ENCODE measurements at places on chromosomes 16 and 17.

- no peak for DNase-seq
These were observed 26.3 kb downstream of the SMTNL2 start for GRCh38 chr17:4610656-4611055.

DNA sequence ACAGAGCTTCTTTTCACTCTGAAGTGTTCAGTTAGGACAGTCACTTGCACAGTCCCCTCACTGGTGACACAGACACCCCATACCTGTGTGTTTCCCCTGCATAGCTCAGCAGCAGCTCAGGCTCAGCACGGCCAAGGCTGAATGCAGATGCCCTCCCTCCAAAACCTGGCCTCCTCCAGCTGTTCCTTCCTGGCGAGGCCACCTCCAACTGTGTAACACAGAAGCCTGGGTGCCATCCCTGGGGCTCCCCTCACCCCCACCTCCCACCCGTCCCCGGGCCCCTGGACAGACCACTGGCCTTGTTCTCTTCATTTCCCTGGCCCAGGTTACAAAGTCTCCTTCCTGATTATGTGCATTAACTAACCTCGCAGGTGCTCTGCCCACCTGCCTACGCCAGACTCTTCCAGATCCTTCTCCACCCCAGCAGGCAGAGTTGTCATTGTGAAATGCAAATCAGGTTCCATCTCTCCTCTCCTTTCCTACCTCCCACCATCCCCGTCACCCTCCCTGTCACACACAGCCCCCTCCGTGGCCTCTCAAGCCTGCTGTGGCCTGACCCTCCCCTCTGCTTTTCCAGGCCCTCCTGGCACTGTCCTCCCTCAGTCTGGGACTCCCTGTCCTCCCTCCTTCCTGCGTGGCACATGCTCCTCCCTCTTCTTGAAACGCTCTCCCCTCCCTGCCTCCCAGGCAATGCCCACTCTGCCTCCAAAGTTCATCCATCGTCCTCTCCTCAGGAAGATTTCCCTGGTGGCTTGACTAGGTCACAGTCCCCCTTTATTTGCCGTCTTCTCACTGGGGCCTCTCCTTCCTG, 26.4 kb downstream of the MLYCD start:
- DNase-seq: no peak

DNA sequence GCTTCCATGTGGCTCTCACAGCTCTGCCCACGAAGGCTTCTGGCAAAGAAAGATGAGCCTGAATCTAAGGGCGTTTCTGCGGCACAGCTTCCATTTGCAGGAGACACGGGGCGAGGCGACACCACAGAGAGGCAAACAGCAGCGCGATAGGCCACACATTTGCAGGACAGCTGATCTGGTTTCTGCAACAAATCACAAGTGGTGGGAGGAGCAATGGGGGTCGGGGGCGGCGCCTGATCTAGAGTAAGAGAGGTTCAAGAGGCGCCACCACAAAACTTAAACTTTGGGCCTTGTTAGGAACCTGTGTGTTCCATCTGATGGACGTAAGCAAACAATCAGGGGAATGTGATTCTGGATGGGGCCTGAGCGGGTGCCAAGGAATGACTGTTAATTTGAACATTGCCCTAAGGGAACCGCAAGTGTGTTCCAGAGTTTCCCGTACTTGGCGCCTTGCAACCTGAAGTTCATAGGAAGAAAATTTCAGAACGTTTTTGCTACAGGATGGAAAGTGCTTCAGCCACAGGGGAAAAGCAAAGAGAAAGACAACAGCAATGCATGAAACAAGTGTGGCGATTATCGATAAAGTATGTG, 18.9 kb upstream of the ENPP7 start:
- no peak for DNase-seq

GRCh38 chr17:45708707-45709290, 75.3 kb upstream of the CRHR1 start:
- DNase-seq: no peak

GRCh38 chr17:7445619-7445968, 733 bp downstream of the CHRNB1 start:
- no peak for DNase-seq

DNA sequence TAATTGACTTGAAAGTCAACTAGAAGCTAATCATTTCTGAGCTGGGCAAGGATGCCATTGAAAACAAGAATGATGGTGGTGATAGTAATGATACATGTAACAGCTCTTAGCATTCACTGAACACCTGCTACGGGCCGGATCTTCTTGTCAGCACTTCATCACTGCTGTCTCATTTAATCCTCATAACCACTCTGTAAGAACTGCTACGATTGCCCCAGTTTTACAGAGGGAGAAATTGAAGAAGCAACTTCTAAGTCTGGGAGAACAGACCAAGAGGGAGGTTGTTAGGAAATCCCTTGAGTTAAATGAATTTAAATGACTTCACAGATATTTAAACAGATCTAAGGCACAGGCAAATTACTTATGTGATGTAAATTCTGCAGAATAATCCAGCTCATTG, 7.0 kb upstream of the GAN start:
- no peak for DNase-seq

DNA sequence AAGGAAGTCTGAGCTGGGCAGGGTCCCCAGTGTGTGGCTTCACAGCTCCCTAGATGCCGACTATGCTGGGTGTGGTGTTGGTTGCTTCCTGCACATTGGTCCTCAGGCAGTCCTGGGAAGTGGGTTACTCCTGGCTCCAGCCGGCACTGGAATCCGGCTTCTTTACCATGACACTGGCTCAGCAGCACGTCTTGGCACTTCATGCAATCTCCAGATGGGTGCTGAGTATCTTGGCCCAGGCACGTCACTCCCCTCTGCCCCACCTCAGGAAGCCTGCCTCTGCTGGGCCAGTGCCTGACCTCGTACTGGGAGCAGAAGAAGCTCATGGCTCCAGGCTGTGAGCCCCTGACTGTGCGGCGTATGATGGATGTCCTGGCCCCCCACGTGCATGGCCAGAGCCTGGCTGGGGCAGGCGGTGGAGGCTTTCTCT, 24.5 kb downstream of the FCSK start:
- no peak for DNase-seq

GRCh38 chr17:64343833-64344637, 46.6 kb downstream of the PECAM1 start:
- no peak for DNase-seq

- no peak for DNase-seq
These were observed 131.7 kb downstream of the FOXL1 start for GRCh38 chr16:86709902-86710601.

DNA sequence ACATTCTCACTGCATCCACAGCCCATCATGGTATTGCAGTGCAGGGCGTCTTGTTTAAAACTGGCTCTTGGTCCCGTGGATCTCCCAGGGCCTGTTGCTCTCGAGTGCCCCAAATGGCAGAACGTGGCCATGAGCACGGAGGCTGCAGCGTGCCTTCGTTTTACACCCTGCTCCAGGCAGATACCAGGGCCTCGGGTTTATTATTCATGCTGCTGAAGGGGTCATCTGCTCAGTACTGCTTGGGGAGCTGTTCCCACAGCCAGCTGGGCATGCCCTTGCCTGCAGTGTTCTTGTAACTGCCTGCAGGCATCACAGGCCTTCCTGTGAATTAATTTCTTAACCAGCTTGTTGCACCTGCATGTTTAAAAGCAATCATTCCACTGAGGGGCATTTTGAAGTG, 129.7 kb upstream of the CHMP6 start:
- no peak for DNase-seq

- DNase-seq: peak; percentile 8
These were observed 312.5 kb upstream of the TNRC6C start for GRCh38 chr17:77646046-77646430.

DNA sequence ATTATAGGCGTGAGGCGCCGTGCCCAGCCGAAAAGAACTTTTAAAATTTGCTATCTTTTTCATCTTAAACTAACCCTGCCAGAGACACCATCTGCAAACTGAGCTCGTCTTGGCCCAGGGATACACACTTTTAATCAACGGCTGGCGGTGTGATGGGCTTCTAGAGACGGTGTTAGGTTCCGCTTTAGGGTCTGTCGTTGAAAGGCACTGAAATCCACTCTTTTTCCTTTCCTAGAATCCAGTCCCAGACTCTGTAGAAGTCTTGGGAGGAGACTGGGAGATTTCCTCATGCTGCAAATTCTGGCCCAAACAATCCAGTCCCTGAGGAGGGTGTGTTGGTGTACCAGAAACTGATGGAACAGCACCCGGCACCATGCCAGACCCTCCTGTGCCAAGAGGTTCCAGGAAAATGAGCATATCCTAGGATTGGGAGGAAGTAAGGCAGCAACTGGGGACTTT, 52.0 kb upstream of the TEX2 start:
- no peak for DNase-seq

- DNase-seq: no peak
These were observed 455.8 kb upstream of the MAF start for GRCh38 chr16:80056324-80056723.

- no peak for DNase-seq
These were observed 6.6 kb downstream of the CCL23 start for GRCh38 chr17:36011201-36011600.

DNA sequence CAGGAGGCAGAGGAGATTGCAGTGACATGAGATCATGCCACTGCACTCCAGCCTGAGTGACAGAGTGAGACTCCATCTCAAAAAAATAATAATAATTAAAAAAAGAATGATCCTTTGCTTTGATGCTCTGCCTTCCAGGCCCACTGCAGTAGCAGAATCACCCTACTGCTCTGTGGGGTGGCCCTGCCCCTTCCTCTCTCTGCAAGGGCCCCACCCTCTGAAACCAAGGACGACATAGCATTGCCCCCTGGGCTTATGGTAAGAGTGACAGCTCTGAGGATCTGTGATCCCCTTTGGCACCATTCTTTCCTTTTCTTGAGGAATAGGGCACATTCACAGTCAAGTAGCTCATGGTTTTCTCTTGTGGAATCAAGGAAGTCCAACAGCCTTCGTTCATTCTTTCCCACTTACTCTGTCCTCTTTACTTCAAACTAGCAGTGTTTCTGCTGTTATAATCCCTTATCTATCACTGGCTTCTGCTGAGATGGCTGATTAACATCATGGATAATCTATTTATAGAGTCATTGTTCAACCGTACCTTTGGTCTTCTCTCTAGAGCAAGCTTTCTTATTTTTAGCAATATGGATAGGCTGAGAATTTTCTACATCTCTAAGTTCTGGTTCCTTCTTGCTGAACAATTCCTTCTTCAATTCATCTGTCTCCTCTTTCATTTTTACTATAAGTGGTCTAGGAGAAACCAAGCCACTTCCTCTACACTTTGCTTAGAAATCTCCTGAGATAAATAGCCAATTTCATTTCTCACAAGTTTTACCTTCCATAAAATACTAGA, 14.1 kb downstream of the RAD51C start:
- no peak for DNase-seq

DNA sequence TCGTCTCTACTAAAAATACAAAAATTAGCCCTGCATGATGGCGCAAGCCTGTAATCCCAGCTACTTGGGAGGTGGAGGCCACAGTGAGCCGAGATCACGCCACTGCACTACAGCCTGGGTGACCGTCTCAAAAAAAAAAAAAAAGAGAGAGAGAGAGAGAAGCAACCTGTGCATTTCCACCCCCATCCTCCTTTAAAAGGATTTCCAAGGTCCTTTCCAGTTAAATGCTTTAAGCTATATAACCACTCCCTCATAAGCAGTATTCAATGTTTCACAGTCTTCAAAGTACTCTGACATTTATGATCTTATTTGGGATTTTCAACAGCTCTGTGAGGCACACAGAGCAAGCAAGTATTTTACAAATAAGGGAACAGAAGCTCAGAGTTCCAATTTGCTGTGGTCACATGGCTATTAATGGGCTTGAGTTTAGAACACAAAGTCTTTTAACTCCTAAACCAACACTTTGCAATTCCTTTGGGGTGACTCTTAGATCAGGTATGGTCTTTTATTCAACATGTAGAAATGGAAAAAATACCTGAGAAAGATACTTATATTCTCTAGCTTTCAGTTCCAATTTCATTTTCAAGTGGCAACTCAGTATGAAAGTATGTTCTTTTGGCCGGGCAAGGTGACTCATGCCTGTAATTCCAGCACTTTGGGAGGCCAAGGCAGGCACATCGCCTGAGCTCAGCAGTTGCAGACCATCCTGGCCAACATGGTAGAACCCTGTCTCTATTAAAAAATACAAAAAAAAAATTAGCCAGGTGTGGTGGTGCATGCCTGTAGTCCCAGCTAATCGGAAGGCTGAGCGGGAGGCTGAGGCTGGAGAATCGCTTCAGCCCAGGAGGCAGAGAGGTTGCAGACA, 31.3 kb downstream of the SPOP start:
- DNase-seq: no peak

- no peak for DNase-seq
These were observed 1.2 kb upstream of the MPRIP start for GRCh38 chr17:17041018-17041521.

GRCh38 chr16:47008174-47008573, 34.7 kb upstream of the DNAJA2 start:
- DNase-seq: no peak

DNA sequence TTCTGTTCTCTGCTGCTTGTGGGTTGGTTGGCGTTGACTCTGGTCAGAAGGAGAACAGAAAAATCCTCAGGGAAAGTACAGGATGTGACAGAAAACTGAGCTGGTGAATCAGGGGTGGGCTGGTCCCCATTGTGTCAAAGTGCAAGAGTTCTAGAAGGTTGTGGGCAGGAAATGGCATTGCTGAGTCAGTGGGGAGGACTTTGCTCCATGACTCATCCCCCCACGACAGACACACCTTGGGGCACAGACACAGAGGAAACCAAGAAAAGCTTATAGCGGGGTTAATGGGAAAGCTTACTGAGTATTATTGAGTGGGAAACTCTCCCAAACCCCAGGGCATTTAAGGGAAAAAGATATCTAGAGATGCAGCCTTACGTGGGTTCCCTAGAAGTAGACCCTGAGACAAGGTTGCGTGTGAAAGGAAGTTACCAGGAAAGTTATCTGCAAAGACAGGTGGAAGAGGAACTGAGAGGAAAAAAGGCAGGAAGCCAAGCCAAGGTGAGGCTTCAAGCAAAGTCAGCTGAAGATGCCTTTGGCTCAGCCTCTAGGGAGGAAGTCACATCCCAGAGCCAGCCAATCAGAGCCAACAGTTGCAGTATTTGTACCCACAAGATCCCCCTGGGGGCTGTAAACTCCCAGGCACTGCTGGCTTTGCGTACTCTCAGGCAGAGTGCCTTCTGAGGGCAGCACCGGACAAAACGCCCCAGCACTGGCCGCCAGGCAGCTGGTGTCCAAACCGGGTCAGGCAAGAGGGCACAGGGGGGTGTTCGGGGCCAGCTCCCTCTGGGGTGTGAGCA, 86.4 kb downstream of the FOXL1 start:
- peak; percentile 38 for DNase-seq

DNA sequence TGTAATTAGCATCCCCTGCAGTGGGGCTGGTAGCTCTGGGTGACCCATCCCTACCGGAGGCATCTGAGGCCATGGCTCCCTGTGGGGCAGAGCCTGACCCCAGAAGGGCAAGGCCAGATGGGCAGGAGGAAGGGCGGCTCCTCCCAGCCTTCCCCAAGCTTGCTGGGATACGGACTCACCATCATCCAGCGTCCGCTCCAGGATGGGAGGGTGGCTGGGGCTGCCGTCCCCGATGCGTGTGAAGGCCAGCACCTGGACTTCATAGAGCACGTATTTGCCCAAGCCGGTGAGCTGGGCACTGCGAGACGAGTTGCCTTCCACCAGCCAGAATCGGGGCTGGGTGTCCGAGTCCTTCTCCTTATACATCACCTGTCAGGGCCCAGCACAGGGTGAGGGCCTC, 81.6 kb upstream of the CDC42EP4 start:
- DNase-seq: no peak

- DNase-seq: no peak
These were observed 80.9 kb upstream of the C17orf78 start for GRCh38 chr17:37294888-37295287.

- no peak for DNase-seq
These were observed 8.9 kb upstream of the ULK2 start for GRCh38 chr17:19876529-19877161.
